ENCODE measurements at places on chromosomes 16 and 17. TPM values are rescaled to one million over a fixed set of nuclear protein-coding genes. Genes with fewer than 3 reads are reported as not detected.
A peak's percentile ranks its signal among the peaks of the same experiment; 100 is the strongest.

DNA sequence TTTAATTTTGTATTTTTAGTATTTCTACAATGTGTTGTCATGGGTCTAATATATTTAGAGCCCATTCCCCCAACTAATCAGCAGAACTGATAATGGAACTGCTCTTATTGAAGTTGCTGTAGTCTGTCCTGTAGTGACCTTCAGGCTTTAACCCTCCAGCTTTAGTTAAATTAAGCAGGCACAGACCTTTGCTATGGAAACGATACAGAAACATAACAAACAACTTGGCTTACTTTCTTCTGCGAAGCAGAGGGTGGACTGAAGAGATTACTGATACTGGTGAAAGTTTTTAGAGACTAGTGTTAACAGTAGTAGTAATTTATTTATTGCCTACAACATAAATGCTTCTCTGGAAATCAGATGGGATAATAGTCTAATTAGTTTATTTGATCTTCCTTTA is 61.4 kb downstream of the NFATC3 start:
- peak; percentile 45 for DNase-seq

GRCh38 chr17:45241328-45242028 is 19.8 kb downstream of the FMNL1 start:
- DNase-seq, result no peak

DNA sequence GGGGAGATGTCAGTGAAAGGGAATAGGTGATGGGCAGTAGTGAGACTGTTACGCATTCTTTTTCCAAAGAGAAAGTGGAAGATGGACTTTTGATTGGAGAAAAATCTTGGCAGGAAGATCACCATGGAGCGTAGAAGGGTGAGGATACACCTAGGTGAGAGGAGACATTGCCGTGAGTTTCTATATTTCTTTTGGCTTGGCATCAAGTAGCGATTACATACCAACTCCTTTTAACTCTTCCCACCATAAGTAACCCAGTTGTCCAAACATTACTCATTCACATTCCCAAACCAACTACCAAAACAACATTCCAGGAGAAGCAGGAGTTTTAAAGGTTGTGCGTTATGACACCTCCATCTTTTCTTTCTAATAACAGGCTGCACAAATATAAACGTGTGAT is 10.7 kb upstream of the KRT28 start:
- DNase-seq, result peak; percentile 42

DNA sequence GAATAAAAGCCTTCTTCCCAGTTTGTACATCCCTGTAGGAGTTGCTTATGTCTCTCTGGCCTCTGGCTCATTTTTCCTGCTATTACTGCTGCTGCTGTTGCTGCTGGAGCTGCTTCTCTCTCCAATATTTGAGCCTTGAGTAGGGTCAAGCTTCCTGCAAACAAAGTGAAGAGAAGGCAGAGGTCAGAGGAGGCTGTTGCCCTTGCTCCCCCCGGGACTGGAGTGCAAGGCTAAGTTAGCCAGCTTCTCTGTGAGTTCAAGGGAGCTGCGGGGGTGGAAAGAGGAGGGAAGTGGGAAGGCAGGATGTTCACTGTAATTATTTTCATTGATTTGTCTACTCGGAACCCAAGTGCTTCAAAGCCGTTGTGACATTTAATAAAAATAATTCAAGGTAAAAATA is 77.0 kb upstream of the TMEM132E start:
- DNase-seq, result no peak

- DNase-seq, result peak; percentile 88
Observed at GRCh38 chr17:38893607-38894006, 23.7 kb downstream of the LASP1 start.

- DNase-seq, result peak; percentile 84
Observed at GRCh38 chr17:31369266-31369665, 22.2 kb upstream of the RAB11FIP4 start.

DNA sequence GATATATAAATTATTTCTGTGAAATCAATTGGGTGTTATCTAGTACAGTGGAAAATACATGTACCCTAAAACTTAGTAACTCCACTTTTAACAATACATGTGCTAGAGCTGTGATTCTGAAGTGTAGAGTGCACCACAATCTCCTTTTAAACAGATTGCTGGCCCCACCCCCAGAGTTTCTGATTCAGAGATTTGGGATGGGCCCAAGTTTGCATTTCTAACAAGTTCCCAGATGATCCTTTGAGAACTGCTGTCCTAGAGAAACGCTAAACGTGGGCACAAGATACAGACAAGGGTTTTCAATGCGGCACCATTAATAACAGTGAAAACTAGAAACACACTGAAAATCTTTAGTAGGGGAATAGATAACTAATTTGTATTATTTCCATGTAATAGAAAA is 49.2 kb downstream of the NXPH3 start:
- peak; percentile 45 for DNase-seq

GRCh38 chr17:42112552-42113176 is at the start of gene DHX58:
Gene DHX58 (minus strand): TSS chr17:42112714. CDS start chr17:42111892, 822 bp downstream.
- peak; percentile 84 for DNase-seq

- peak; percentile 91 for DNase-seq
Observed at GRCh38 chr16:75342308-75342811, 90.9 kb upstream of the BCAR1 start.

DNA sequence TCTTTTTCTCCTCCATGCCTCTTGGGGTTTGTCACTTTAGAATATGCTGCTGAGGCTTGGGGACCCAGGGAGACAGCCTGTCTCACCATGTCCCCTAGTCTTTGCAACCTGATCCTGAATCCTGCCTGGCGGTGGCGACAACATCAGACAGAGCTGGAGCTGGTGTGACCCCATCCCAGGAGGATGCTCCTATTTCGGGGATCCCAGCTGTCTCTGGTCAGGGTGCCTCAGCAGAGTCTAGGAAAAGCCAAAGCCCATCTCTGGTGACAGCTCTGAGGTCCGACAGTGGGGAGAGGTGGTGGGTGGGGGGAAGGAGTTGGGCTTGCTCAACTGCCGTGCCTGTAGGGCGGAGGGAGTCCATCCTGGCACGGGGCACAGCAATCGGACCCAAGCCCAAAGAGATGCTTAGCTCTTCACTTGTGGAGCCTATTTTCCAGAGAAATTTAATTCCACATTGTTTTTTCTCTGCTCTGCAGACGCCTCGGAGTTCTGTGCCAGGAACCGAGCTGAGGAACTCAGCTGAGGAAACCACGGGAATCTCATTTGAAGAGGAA is 10.3 kb upstream of the TNS4 start:
- no peak for DNase-seq

DNA sequence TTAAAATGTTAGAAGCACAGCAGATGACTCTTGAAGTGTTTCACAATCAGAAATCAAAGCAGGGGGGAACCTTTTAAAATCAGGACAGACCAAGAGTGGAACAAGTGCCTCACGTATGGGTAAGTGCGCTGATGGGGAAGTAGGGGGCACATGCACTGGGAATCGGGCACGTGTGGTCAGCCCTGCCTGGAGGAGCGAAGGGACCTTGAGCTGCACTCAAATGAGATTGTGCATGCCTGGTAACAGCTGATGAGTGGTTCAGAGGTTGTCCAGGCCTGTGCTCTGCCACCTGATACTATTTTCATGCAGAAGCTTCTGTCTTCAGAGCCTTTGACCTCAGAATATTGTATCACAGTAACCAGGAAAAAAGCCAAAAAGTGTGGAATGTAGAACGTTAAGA is 13.7 kb upstream of the XYLT2 start:
- DNase-seq, result peak; percentile 37

RRAD gene
- total RNA-seq, result 1.7 TPM

TPSG1 gene
- total RNA-seq, result not detected

SPNS2 gene
- 0.06 TPM for total RNA-seq

CDRT15L2 gene
- total RNA-seq, result not detected

RUNDC3A gene
- total RNA-seq, result not detected

ZNF597 gene
- total RNA-seq, result 1.9 TPM

FSCN2 gene
- total RNA-seq, result 0.29 TPM

C1QBP gene
- total RNA-seq, result 268 TPM

OR1F1 gene
- total RNA-seq, result not detected
